Mucosa of gallbladder (tissue), 1 donor: ENCODE measurements at places on chromosomes 5 and 9. TPM values are rescaled to one million over a fixed set of nuclear protein-coding genes. Genes with fewer than 3 reads are reported as not detected.

DNA sequence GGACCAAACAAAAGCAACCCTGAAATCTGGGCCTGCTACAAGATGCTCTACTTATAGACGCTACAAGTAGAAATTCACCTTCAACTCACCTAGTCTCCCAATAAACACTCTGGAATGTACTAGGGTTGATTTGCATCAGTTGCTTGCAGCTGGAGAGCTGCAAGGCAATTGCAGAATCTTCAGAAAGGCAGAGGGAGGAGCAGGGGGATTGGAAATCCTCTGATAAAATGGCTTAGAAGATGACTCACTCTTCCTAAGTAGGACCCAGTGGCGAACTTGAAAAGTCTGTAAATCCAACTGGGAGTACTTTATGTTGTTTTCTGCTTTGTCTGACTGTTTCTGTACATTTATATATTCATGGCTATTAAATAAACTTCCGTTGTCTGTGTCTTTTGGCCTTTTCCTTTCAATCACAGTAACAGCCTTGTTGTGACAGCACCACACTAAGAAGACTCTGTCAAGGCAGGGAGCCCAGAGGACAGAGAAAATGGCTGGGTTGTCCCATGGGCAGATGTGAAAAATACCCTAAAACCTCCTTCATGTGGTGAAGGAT lies 14.7 kb upstream of the MLLT3 start:
- DNase-seq = no peak

SAPCD2 gene
- total RNA-seq = 2.4 TPM

DNA sequence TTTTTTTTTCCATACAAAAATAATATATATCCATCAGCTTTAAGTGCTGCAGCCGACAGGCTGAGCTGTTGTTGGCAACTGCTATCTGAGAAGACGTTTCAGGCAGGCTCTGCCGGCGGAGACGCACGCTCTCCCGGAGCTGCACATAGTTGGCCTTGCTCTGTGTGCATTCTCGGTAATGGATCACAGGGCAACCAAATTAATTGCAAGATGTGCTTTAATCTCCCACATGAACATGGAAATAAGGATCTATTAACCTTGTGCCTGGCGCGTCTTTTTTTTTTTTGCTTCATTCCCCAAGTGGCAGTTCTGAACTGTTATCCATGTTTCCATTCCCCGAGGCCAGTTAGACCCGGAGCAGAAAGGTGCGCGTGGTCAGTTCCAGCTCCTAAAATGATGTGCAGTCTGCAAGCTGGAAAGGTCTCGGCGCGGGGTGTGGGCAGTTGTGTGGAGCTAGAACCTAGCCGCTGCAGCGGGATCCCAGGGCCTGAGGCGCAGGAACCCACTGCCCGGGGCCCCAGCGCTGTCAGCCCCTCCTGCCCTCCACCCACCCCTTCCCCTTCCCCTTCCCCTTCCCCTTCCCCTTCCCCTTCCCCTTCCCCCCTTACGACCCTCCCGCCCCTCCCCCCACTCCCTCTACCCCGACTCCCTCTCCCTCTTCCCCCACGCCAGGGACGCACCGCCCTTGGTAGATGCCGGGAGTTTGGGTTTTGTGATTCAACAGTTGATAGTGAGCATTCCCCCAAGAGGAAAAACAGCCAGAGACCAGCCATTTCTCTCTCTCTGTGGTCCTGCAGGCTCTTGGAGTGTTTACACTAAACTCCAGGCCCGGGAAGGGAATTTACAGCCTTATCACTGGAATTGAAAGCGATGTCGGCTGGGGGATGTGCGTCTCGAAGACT lies 137.8 kb downstream of the CEP120 start:
- DNase-seq = peak; percentile 23

DNA sequence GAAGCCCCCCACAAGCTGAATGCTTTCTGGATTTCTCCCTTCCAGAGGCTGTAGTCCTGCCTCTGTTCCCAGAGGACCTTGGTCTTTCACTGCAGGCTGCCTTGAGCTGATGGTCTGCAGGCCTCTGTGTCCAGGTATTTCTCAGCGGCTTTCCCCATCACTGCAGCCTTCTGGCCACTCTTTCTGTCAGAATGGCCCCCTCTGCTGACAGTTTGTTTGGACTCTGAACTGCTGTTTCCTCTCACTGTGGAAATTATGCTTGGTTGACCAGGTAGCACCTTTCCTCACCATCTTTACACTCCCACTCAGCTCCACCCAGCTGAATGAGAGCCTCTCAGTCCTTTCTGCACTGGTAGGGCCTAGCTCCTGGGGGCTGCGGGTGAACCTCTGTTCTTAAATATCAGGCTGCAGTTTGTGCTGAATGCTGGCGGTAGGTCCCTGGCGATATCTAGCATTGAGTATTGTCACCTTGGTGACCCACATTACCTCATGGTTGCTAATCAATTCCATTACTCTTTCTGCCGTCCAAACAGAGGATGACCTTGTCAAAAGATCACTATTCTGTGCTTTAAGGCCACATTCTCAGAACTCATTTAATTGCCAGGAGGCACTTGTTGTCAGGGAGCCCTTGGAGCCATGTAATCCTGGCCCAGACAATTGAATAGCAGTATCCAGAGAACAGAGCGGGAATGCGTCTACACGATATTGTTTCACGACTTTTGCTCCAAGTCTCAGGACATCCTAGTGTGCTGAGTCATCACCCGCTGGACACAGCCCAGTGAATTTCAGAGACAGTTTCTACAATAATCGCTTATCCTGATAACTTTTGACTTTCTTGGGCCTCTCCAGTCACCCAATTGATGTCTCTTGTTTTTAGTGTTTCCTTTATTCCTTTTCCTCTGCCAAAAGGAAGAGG lies 230.2 kb downstream of the TENT4A start:
- no peak for DNase-seq

GRM6 gene
- total RNA-seq = not detected

INPP5E gene
- 18.7 TPM for total RNA-seq

- DNase-seq = no peak
Measured at GRCh38 chr9:30010691-30011090, 2373.8 kb upstream of the ACO1 start.

GRCh38 chr5:138874771-138875551 lies at the start of gene LRRTM2:
Gene LRRTM2, minus strand, starts transcription at chr5:138875335. Its CDS starts 424 bp downstream, at chr5:138874911.
- no peak for DNase-seq

GRCh38 chr9:114405294-114406034 lies 17.7 kb upstream of the AKNA start:
- peak; percentile 87 for DNase-seq

DNA sequence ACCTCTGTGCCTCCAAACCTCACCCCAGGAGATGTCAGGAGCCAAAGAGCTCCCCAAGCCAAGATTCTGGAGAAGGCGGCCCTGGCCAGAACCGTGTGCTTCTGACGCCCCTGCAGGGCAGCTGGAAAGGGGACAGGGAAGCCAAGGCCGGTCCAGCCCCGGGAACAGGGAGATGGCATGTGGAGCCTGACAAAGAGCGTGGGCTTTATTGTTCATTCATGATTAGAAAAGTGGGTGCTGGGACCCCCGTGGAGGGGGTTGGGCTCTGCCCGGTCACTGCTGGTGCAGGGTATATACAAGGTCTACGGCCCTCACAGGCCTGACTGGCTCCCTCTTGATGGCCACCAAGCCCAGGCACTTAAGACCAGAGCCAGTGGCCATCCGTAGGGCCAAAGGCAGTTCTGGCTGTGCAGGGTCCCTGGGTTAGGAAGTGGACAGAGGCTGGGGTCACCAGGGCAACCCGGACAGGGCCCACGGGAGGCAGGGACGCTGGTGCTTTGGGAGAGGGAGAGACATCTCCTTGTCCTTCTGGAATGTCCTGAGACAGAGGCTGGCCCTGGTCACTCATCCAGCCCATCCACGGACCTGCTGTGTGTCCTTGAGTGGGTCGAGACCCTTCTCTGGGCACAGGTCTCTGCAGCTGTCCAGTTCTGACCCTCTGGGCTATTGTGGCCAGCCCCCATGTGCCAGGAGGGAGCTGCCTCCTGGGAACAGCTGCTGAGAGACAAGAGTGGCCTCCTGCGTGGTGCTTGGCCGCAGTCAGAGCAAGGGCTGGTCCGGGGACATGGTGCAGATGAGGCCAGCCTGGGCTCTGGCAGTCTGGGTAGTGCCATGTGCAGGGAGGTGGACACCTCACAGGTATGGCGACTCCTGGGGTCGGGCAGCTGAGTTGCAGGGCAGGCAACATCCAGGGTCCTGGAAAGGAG lies 12.5 kb downstream of the NINJ1 start:
- DNase-seq = no peak

- DNase-seq = no peak
Measured at GRCh38 chr5:161382685-161383084, 163.8 kb downstream of the GABRB2 start.

AOPEP gene
- total RNA-seq = 105 TPM

CDH9 gene
- not detected for total RNA-seq

- DNase-seq = no peak
Measured at GRCh38 chr9:124710766-124711165, 60.3 kb downstream of the NR6A1 start.

EDIL3 gene
- total RNA-seq = 60.1 TPM

DNA sequence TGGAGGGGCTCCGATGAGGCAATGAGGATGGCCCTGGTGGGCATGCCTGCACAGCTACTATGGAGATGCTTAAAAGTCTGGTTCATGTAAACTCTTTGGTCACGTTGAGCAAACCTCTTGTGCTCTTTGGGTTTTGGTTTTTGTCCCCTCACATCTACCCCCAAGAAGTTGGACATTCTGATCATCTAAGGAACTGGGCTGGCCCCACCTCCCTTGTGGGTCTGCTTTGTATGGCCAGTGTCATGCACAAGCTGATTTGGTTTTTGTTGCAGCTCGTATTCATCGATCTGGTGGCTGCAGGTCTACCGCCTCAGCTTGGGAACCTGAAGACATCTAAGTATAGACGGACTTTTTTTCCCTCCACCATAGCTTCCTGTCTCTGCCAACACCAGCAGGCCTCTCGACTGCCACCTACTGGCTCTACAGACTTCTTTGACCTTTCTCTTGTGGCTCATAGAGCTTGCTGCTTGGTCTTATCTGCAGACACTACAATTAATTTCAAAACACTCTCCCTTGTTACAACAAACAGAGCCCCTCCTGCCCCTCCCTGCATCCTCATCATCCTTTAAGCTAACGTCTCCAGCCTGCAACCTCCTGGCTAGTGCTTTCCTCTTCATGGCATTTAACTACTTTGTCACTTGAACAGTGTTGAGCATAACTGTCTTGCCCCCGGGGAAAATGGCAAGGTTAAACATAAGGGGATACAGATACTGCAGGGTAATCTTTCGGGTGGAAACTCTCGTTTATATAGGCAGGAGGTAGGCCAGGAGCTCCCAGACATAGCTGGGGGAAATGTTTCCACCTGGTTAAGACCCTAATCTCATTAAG lies 34.5 kb downstream of the TSTD2 start:
- DNase-seq = peak; percentile 87

TMEM245 gene
- 68.4 TPM for total RNA-seq

C5orf15 gene
- 39.0 TPM for total RNA-seq

DNA sequence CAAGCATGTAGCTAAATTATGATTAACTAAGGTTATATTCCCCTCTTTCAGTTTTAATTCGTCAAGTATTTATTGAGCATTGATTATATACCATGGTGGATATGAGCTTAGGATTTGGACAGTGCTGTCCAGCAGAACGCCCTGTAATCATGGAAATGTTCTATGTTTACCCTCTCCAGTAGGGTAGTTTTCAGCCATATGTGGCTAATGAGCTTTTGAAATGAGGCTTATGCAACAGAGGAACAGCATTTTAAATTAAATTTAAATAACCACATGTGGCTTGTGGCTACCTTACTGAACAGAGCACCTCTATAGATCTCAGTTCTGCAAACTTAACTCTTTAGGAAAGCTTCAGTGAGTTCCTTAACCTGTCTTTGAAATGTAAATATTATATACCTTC lies 59.1 kb downstream of the JMY start:
- DNase-seq = no peak

- DNase-seq = peak; percentile 42
Measured at GRCh38 chr9:72592502-72593403, 71.3 kb downstream of the TMC1 start.

CEL gene
- 11.9 TPM for total RNA-seq

DNA sequence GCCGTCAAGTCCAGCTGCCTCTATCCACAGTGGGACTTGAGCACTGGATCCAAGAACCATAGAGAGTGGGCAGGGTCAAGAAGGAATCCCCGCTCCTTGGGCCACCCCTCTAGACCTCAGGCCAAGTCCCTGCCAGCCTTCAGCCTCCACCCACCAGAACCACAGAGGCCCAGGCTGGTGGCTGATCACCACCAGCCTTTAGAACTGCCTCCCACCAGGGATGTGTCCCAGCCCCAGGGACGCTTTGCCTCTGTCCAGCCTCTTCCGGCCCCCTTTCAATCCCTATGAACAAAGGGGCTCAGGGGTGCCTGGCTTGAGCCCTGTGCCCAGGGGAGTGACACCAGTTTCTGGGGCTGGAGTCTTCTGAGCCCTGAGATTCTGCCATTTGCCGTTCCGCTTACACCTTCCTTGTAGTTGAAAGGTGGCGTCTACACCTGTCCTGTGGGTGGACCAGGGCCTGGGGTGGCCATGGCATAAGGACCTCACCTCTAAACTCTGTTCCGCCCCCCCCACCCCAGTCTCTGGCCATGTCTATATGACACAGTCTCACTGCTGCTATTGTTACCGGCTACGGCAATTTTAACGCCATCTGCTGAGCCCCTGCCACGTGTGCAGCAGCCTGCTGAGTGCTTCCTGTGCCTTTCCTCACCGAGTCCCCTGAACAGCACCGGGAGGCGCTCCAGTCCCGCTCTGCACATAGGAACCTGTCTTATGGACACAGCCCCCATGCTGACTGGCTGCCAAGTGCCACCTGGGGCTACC lies 35.7 kb upstream of the ORM1 start:
- DNase-seq = no peak

DNA sequence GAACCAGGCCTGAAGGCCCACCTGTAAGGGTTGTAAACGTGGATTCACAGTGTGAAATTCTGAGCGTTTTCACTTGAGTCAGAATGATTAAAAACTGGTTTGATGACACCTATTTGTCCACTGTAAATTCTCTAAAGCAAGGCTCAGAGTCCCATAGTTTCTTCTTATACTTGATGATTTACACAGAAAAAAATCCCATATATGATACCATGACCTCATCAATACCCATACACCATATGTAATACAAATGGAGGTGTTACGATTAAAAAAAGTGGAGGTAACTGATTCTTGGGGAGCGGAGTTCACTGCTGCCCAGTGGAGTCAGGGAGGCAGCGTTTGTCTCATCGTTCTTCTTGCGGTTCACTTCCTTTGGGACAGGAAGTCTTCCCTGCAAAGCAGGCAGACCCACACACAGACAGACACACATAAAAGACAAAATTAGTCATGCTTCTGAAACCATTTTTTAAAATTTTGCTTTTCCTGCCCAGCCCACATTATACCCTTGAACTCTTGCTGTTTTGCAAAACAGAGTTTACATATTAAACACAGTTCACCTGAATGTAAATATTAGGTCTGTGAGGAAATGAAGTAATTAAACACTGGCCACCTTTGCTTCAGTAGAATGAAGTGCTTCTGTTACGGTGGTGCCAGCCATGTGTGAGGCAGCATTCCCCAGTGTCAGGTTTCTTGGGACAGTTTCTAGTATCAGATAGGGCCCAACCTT lies 26.2 kb downstream of the NREP start:
- no peak for DNase-seq

- no peak for DNase-seq
Measured at GRCh38 chr9:75013735-75014134, 14.4 kb downstream of the CARNMT1 start.

DNA sequence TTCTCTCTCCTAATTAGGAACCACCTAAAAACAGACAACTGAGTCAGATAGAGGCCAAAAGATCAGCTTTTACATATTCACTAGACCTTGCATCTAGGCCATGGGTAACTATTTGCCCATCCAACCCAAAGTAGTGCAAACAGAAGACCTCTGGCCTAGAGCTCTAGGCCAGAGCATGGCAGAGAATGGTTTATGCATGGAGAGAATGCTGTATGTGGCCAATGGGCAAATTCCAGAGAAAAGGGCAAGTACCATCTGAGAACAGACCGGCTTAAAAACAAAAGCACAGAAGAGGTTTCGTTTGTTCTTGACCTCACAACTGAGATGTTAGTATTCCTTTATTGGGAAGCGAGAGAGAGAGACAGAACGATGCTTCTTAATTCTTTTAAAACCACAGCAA lies 151.7 kb upstream of the RFX3 start:
- no peak for DNase-seq
